PC-9 (cell line): ENCODE measurements at places on chromosomes 4 and X. TPM values are rescaled to one million over a fixed set of nuclear protein-coding genes. Genes with fewer than 3 reads are reported as not detected.

ZDHHC15 gene
- total RNA-seq = not detected in 2 replicates

SYTL5 gene
- total RNA-seq = not detected in 2 replicates

ITM2A gene
- total RNA-seq = not detected in 2 replicates

GRCh38 chr4:152398060-152398459 is 137.8 kb downstream of the FBXW7 start:
- no peak for DNase-seq

MAGEA1 gene
- not detected in 2 replicates for total RNA-seq

GRCh38 chr4:177012918-177013545 is 220.3 kb upstream of the VEGFC start:
- no peak for DNase-seq

GRCh38 chr4:75101906-75102786 is 169.2 kb downstream of the PARM1 start:
- DNase-seq = no peak

SUPT20HL1 gene
- total RNA-seq = not detected in 2 replicates

GRCh38 chr4:151659601-151660364 is 101.0 kb downstream of the GATB start:
- no peak for DNase-seq

GRCh38 chr4:38526412-38526811 is 137.6 kb upstream of the KLF3 start:
- no peak for DNase-seq

- no peak for DNase-seq
Observed at GRCh38 chrX:97358941-97359340, 475.2 kb downstream of the RPA4 start.

DNA sequence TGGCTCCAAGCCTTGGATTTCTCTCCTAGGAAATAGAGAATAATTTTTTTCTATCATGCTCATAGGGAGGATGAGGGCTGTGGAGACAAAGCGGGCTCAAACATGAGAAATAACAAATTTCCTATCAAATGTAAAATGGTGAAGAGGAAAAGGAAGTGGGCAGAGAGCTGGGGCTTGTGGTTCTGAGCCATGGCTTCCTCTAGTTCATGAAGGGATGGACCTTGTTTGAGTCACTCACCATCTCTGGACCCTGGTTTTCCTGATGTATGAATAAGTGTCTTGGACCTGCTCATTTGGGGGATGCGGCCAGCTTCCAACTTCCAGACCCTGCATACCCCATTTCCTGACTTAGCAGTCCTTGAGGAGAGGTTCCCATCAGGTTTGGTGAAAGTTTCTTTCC is 63.0 kb downstream of the MSX1 start:
- no peak for DNase-seq

GRCh38 chr4:4864940-4865704 is 5.7 kb downstream of the MSX1 start:
- DNase-seq = no peak

FABP2 gene
- not detected in 2 replicates for total RNA-seq

STARD8 gene
- total RNA-seq = 1.6 and 2.2 TPM in 2 replicates

DNA sequence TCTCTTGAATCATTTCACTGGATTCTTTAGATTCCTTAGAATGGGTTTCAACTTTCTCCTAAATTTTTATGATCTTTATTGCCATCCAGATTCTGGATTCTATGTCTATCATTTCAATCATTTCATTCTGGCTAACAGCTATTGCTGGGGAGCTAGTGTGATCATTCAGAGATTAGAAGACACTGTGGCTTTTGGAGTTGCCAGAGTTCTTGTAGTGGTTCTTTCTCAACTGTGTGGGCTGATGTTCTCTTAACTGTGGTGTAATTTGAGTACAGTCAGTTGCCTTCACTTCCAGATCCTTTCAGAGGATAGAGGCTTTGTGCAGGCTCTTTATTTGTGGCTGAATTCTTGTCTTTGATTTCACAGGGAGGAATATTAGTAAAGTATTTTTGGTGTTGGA is 12.1 kb upstream of the CSN2 start:
- no peak for DNase-seq

DNA sequence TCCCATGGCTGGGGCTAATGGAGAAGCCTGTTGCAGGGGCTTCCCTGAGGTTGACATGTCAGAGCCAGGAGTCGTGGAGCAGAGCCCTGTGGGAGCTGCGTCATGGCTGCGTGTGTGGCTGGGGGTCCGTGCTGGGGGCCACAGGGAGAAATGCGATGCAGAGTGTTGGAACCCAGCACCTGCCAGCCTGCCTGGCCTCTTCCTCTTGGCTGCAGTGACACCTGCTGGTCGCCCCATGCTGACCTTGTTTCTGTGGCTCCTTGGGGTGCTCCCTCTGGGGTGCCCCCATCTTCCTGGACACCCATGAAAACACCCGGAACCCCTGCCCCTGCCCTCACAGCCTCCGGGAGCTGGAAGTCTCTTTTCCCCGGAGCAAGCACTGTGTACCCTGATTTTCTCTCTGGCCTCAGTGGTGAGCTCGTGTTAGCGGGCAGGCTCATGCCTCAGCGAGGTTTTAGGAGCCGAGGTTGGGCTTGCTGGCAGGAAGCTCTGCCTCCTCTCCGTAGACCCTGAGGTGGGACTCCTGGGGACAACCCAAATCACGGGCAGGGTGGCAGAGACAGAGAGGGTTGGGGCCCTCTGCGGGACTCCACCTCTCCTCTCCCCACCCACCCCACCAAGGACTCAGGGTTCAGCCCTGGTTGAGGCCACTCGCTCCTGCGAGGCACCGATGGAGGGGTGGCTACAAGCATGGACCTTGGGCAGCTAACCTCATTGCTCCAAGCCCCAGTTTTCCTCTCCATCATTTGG is 103.7 kb downstream of the SORCS2 start:
- no peak for DNase-seq

ANOS1 gene
- 0.22 and 0.90 TPM in 2 replicates for total RNA-seq
